ENCODE measurements at places on chromosomes 3 and 15. TPM values are rescaled to one million over a fixed set of nuclear protein-coding genes. Genes with fewer than 3 reads are reported as not detected.

GRCh38 chr3:103365467-103365866 is 930.7 kb downstream of the ZPLD1 start:
- no peak for DNase-seq
- H3K27me3 ChIP-seq, result no peaks in the 10 kb centered on the region
- no peaks in the 10 kb centered on the region for H3K4me1 ChIP-seq
- no peak overlapping the region for H3K27ac ChIP-seq
- no peak overlapping the region for H3K4me3 ChIP-seq
- H3K36me3 ChIP-seq, result no peaks in the 10 kb centered on the region

GRCh38 chr3:132564070-132564465 is 33.0 kb upstream of the ACKR4 start:
- no peak overlapping the region for H3K4me3 ChIP-seq
- H3K27ac ChIP-seq, result no peak overlapping the region
- H3K27me3 ChIP-seq, result no peaks in the 10 kb centered on the region

DNA sequence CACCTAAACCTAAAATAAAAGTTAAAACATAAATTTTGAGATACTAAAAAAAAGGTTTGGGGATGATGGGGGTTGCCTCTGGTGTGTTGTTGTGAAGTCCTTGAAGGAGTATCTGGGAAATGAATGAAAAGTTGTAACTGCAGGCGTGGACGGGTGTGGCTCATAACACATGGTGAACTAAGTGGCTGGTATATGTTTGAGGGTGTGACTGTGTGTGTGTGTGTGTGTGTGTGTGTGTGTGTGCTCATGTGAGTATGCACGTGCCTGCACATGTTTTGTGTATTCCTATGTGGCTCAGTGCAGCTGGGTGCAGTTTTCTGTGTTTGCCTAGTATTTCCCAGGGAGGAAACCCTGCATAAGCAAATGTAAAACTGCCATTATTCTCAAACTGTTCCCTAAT is 229.9 kb upstream of the TRIM42 start:
- H3K4me3 ChIP-seq, result no peak overlapping the region
- no peaks in the 10 kb centered on the region for H3K4me1 ChIP-seq
- no peaks in the 10 kb centered on the region for H3K27me3 ChIP-seq
- no peak for DNase-seq
- H3K36me3 ChIP-seq, result no peaks in the 10 kb centered on the region
- H3K27ac ChIP-seq, result no peak overlapping the region

The SCAANT1 gene
- total RNA-seq, result not detected

- no peaks in the 10 kb centered on the region for H3K36me3 ChIP-seq
- H3K27ac ChIP-seq, result no peak overlapping the region
- DNase-seq, result no peak
- no peaks in the 10 kb centered on the region for H3K4me1 ChIP-seq
Measured at GRCh38 chr3:21751886-21752285, 876 bp upstream of the ZNF385D start.

- no peak overlapping the region for H3K4me3 ChIP-seq
- H3K36me3 ChIP-seq, result no peaks in the 10 kb centered on the region
- H3K27me3 ChIP-seq, result no peaks in the 10 kb centered on the region
- DNase-seq, result no peak
Measured at GRCh38 chr3:31534065-31534425, 1.3 kb downstream of the STT3B start.
